PC-3 (cell line): ENCODE measurements at places on chromosomes 1 and 21. TPM values are rescaled to one million over a fixed set of nuclear protein-coding genes. Genes with fewer than 3 reads are reported as not detected.

The CELA3B gene
- not detected in 2 replicates for total RNA-seq

DNA sequence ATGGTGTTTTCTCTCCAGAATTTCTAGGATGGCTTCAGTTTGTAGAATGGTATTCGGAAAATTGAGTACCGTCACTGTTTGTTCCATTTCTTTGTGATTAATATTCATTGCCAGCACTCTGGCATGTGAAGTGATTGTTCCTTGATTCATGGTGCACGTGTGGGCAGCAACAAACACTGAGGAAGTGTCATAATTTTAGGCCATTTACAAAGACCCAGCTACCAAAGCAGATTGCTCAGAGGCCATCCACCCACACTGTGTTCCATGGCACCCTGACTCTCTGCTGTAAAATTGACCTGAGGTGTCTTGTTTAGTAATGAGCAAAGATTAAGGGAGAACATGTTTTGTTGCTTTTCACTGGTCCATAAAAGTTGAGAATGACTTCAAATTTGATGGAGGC is 250.9 kb upstream of the FMN2 start:
- no peak for DNase-seq

- no peak for DNase-seq
Measured at GRCh38 chr1:152996633-152997400, 4.7 kb upstream of the SPRR3 start.

DNA sequence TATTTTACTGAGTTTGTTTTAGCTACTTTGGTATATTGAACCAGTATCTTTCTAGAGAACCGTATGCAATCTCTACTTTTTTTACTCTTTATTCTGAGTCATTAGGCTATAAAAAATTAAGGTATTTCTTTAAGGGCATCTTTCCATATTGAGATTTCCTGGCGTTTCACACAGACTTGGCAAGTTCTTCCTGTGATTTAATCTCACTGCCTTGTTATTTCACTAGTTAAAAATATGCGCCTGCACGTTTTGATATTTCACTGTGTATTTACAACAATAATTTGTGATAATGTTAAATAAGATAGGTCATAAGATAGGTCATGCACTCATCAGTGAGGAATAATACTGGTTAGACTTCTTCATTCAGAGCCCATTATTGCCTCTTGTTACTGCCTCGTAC is 16.2 kb upstream of the CR1L start:
- DNase-seq: peak; percentile 35
